Gastrocnemius medialis (tissue), 4 donors: ENCODE measurements at places on chromosomes 12 and 14. TPM values are rescaled to one million over a fixed set of nuclear protein-coding genes. Genes with fewer than 3 reads are reported as not detected.

The OAS2 gene
- total RNA-seq = 2.7 TPM

The DHH gene
- total RNA-seq = not detected

The MYH6 gene
- 20.4 TPM for total RNA-seq

The PMCH gene
- not detected for total RNA-seq

The JPH4 gene
- total RNA-seq = not detected

The RD3L gene
- not detected for total RNA-seq

The GLT8D2 gene
- total RNA-seq = 0.41 TPM

GRCh38 chr12:66627988-66628317, 50.9 kb downstream of the GRIP1 start:
- no peak for DNase-seq

- DNase-seq = no peak
These were observed 25.1 kb upstream of the GPHB5 start for GRCh38 chr14:63343878-63344277.

DNA sequence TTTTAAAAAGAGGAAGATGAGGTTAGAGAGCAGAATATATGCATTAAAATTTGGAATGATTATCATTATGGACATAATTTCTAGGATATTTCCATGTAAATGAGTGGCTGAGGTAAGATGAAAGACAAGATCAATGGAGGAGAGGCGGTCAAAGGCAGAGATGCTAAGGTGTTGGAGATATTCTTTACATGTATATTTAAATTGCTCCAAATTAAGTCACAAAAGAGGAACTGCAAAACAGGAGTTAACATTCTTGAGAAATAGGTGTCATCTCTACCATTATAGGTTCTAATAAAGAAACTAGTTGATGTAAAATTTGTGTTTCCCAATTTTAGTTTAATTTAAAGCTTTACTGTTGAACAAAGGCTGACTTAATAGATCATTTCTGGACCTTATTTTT, 268.5 kb upstream of the PPFIA2 start:
- DNase-seq = no peak

DNA sequence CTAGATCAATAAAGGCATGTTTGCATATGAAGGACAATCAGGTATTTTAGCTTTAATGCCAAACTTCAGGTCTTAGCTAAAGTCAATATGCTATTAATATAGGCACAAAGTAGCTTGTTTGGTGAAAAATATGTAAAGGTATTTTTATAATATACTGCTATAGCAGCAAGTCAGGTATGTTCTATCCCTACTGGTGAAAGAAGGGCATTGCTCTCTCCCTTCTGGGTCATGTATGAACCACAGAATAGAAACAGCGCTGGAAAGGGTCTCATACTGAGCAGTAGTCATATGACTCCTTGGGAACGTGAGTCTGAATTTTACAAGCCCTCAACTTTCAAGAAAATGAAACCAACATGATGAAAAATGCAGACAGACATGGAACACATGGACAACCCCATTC, 314.6 kb downstream of the GRIN2B start:
- no peak for DNase-seq

DNA sequence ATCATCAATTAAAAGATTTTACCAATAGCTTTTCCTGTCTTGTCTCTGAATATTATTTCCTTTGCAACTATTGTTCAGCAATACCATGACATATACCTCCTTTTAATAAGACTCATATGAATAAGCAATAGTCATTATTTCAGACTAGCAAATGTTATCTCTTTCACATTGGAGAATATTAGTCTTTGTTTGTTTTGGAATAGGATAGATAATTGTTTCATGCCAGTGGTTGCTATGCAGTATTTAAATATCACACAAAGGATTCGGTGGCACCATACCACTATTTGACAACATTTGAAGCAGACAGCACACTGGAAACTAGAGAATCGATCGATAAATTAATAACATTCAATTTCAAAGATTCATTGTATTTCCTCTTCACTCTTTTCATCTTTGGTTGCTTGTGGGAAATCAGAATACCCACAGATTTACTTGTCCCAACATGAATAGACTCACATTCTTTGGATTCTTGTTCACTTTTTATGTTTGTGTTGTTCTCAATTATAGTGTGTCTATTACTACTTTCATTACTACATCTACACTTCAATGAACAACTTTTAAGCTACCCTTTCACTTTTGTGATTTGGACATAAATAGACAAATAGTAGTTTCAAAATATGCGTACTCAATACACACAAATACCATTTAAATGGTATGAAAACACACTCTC, 42.7 kb upstream of the TBPL2 start:
- no peak for DNase-seq

- no peak for DNase-seq
These were observed 27.3 kb upstream of the ZFP36L1 start for GRCh38 chr14:68820119-68820518.

DNA sequence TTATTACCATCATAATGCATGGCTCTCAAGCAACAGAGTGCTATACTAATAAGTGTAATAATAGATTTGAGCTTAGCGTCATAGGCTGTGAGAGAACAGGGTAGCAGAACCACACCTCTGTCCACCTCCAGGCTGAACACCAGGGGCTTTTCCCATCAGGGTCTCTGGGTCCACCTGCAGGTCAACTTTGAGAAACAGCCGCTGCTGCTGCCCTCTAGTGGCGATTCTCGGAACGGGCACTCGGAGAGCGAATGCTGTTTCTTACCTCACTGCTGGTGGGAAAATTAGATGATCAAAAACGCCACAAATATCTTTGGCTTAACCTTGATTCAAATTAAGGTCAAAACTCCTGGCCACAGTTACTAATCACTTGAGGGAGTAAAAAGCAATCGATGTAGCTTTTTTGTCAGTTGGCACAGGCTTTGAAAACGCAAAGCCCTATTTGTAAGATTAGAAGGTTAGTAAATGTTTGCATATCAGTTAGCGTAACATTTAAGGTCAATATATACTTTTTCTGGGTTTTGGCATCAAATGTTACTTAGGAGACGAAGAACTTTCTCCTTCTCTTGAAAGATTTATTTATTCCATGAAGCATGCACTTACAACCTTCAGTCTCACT, 127.9 kb upstream of the TMEM132D start:
- DNase-seq = no peak

DNA sequence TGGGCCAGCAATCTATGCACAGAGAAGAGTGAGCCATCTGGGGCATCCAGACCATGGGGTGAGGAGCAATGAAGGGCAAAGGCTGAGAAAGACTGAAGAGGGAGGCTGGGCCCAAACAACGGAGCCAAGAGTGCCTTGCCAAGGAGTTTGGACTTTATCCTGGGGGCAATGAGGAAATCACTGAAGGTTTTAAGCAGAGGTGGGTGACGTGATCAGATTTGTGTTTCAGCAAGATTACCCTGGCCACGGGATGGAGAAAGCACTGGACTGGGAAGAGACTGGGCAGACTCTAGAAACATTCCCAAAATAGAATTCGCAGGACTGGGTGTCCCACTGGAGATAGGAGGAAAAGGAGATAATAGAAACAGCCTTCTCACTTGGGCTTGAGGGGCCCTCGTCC, 65.3 kb downstream of the DPF3 start:
- peak; percentile 88 for DNase-seq

DNA sequence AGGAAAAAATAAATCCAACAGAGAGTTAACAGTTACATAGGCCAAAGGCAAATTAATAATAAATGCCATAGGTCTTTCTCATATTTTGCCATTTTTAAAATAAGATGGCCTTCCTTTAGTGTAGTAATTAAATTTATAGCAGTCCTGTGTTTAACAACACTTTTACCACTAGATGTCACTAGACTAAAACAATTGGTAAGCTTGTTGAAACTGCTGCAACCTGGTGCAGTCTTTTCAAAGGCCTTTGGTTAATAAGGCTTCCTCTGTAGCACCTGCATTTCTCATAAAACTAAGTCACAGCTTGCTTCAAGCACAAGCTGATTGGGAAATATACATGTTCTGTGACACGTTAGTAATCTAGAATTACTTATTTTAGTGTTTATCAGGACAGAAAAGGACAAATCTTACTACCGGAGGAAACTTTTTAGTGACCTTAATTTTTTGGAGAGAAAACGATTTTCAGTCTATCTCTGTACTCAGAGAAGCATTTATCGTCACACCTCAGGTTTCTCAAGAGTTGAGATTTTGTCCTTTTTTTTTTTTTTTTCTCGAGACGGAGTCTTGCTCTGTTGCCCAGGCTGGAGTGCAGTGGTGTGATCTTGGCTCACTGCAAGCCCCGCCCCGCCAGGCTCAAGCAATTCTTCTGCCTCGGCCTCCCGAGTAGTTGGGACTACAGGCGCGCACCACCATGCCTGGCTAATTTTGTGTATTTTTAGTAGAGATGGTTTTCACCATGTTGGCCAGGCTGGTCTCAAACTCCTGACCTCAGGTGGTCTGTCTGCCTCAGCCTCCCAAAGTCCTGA, 20.0 kb downstream of the BORCS5 start:
- no peak for DNase-seq

GRCh38 chr14:57863471-57863870, 2.4 kb downstream of the SLC35F4 start:
- DNase-seq = no peak

GRCh38 chr12:71400481-71400880, 39.1 kb upstream of the LGR5 start:
- no peak for DNase-seq

DNA sequence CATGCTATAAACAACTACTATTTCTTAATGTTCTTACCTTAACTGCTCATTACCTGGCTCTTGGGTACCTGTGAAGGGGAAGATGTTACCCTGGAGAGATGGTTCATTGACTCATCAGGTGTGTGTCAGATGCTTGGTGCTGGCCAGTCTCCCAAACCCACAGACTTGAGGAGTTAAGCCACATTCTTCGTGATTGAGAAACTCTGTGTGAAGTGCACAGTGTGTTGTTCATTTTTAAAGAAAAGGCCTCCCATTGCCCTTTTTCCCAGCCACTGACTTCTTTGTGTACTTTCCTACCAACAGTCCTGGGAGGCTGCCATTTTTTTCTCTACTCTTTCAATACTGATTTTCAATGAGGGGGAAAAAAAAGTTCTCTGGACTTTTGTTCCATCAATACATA, 3.2 kb downstream of the MGST1 start:
- DNase-seq = peak; percentile 65
